BE2C (cell line): ENCODE measurements at places on chromosomes 1 and 21.

GRCh38 chr1:9413071-9413876 is 120.6 kb downstream of the SPSB1 start:
- DNase-seq, result no peak

GRCh38 chr21:39118604-39119215 is 64.5 kb downstream of the PSMG1 start:
- no peak for DNase-seq

- no peak for DNase-seq
These were observed 2.3 kb downstream of the COL9A2 start for GRCh38 chr1:40314721-40315238.

- DNase-seq, result no peak
These were observed 61.6 kb upstream of the SLC45A1 start for GRCh38 chr1:8256321-8256720.

DNA sequence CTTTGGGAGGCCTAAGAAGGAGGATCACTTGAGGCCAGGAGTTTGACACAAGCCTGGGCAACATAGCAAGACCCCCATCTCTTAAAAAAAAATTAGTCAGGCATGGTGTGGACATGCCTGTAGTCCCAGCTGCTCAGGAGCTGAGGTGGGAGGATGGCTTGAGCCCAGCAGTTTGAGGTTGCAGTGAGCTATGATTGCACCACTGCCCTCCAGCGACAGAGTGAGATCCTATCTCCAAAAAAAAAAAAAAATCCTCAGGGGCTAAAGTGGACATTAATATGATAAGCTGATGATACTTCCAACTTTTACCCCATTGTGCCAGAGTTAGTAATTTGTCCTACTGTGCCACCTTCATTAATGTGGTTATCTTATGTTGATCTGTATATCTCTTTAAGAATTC is 327.8 kb upstream of the FMN2 start:
- no peak for DNase-seq

GRCh38 chr1:183300828-183301227 is 114.8 kb downstream of the LAMC2 start:
- no peak for DNase-seq

DNA sequence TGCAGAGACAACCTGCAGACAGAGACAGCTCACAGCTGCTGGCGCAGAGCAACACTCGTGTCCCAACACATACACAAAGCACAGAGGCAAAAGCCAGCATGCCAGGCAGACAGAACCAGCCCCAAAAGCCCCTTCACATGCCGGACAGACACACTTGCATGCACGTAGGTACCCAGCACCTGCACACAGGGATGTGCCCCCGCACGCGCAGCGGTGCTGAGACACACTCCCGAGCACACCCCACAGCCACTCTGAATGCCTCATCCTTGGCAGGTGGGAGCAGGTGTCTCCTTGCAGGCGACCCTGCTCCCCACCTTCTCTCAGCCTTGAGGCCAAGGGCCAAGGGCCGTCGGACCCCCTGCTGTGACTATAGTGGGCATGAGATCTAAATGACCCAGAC is 41.2 kb upstream of the ZC3H12A start:
- no peak for DNase-seq

DNA sequence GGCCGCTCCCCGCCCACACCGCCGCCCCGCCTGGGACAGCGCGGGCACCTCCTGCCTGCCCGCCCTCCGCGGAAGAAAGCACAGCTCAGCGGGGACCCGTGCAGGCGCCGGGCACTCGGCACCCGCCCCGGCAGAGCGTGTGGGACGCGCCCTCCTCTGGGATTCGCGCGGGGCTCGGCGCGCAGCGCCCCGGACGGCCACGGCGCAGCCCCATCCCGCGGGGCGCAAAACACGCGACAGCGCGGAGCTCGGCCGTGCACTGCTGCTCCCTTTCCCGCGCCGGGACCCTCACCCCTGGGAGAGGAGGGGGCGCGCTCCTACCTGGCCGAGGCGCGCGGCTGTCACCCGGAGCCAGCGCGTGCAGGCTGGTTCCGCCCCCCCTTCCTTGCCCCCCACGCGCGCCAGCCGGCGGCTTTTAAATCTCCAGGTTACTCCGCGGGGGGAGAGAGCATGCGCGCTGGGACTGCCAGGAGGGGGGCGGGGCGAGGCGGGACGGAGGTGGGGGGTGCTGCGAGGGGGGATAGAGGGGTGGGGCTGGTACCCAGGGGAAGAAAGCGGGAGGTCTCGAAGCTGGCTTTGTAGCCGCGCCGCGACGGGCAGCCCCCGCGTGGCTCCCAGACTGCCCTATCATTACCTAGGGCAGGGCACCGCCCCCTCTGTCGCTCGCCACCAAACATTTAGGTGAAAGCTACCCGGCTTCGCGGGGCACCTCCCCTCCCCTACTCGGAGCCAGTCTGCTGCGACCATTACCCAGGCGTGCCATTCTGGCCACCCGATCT is at the start of gene SLC45A3:
TSS of gene SLC45A3 (minus strand) at position 437 of the 779 bp plus-strand sequence. CDS start 15,853 bp downstream, outside the sequence.
- DNase-seq, result peak; percentile 41

DNA sequence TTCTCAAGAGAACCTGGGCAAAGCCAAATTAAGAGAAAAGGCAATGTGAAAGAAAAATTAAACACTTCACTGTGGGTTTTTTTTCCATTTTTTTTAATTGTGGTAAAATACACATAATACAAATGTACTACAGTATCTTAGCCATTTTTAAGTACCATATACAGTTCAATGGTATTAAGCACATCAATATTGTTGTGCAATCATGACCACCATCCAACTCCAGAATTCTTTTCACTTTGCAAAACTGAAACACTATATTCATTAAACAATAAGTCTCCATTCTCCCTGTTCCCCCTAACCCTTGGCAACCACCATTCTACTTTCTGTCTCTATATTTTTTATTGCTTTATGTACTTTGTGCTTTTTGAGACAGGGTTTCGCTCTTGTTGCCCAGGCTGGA is 17.8 kb upstream of the OTUD7B start:
- DNase-seq, result no peak

- no peak for DNase-seq
These were observed 638 bp downstream of the CD84 start for GRCh38 chr1:160578525-160579191.

DNA sequence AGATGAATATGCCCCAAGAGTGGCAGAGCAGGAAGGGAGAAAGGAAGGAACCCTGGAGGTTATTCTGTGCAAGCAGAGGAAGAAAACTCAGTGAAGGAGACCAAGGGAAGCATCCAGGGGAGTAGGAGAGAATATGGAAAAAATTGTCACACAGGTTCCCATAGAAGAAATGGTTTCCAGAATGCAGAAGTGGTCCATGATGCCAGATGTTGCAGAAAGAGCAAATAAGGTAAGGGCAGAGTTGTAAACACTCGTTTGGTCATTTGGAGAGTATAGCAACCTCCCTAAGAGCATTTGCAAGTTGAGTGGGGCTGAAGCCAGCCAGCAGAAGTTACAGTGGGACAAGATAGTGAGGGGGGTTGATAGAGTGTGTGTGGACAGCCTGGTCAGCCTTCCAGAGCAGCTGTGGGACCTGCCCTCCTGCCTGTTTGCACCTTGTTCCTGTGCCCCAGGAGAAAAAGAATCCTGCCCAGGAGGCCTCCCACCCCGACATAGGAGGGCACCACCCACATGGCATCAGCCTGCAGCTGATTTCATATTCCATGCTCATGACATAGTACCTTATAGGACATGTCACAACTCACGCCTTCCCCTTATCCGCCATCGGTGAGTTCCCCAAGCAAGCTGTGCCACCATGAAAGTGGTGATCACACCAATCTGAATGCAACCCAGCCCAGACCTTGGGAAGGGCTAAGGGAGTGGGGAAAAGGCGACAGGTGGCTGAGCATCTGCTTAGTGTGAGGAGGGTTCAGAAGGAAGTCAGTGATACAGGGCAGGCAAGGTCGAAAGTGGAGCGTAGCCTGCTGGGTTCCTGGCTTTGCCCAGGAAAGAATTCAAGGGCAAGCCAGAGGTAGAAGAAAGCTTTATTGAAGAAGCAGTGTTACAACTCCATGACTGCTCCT is 8.2 kb upstream of the NEK2 start:
- DNase-seq, result no peak
